ENCODE measurements at places on chromosomes 16 and 17.

DNA sequence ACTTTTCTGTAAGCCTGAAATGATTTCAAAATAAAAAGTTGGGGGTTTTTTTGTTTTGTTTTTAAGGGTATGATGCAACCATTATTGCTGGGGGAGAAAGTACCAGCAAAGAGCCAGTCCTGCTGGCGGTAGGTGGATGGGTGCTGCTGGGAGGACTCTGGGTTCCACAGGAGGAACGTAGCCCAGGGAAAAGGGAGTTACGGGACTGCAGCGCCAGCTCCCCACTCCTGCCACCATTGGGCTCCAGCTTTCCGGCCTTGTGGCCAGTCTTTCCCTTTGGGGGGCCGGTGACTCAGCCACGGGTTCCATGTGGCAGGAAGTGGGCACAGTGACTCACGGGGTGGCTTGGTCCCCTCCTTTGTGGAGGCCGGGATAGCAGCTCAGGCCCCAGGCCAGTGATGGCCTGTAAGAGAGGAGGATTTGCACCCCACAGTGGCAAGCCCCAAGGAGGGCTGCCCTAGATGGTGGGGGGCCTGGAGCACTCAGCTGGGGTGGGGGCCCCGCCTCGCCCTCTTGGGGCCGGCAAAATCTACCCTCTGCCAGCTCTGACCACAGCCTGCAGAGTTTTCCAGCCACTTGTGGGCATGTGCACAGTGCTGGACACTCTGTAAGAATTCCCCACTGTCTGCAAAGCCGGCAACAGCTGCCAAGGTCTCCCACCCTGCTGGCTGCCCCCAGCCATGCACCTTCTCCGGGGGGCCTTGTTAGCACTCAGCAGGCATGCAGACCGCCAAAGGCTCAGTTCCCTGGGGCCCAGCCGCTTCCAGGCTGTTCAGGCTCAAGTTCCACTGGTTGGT lies 30.4 kb downstream of the SOCS3 start:
- DNase-seq: peak; percentile 33

DNA sequence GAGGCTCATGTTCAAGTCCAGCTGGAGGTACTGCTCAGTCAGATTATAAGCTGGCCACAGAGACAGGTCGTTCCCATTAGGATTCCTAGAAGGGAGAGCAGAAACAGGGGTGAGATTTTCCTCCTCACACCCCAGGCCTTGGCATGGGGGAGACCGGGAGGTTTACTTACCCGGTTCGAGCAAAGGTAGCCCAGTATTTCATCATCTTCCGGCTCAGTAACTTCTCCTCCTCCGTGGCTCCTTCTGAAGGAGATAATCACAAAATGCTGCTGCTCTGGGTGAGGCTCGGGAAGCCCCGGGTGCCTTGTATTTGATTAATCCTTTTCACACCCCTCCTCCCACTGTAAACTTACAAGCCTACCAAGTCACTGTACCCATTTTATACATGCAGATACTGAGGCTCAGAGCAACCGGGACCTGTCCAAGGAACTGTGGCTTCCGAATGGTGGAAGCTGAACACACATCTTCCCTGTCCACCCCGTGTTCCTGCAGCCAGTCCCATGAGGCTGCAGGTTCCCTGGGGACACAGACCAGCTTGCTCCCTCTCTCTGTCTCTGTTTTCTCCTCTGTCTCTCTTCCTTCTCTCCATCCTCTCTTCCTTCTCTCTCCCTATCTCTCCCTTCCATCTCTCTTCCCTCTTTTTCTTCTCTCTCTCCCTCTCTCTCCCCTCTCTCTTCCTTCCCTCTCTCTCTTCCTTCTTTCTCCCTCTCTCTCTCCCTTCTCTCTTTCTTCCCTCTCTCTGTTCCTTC lies 13.9 kb upstream of the CES1 start:
- no peak for DNase-seq

DNA sequence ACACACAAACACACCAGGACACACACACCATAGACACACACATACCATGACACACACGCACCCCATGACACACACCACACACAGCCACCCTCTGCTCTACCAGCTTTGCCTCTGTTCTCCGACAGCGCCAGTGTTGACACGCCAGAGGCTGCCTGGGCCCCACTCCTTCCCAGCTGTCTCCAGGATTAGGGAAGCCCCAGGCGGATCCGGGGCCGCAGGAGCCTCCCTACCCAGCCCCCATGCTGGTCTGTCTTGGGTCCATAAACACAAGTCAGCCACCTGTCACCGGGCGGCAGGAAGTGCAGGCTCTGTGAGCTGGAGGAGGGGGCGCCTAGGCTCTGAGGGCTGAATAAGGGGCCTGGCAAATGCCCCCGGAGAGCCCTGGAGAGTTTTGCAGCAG lies 10.5 kb downstream of the TBC1D16 start:
- no peak for DNase-seq

- DNase-seq: no peak
Observed at GRCh38 chr17:39722965-39723848, 7.1 kb downstream of the MIEN1 start.

DNA sequence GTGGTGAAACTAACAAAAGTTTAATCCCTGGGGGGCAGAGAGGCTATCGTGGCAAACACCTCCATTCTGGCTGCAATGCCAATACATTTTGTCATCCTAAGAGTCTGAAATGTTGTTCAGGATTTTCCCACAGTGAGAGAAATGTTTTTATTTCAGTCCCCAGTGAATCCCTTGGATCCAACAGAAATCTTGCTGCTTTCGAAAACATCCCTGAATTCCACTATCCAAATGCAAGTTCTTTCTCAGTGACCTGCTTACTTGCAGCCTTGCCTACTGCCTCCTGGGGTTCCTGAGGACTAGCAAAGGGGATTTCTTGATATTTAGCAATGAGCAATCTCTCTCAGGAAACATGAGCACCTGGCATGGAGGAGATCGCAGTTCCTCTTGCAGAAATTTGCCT lies 202.1 kb upstream of the IRX3 start:
- no peak for DNase-seq

DNA sequence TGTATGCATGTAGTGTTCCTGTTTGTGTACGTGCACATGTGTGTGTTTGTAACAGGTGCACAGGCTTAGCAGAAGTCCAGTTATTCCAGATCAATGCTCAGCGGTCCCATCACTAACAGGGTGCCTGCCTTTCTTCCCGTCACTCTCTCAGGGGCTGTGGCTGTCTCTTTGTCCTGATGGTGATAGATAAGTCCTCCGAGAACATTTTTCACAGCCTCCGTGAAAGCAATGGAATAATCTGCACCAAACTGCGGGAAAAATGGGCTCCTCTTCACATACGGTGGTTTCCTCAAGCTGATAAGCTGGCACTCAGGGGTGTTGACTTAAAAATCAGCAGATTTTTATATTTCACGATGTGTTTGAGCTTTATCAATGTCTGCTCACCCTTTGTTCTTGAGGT lies 342.3 kb downstream of the TMEM114 start:
- no peak for DNase-seq

- DNase-seq: no peak
Observed at GRCh38 chr17:50359005-50359699, 13.2 kb downstream of the XYLT2 start.

DNA sequence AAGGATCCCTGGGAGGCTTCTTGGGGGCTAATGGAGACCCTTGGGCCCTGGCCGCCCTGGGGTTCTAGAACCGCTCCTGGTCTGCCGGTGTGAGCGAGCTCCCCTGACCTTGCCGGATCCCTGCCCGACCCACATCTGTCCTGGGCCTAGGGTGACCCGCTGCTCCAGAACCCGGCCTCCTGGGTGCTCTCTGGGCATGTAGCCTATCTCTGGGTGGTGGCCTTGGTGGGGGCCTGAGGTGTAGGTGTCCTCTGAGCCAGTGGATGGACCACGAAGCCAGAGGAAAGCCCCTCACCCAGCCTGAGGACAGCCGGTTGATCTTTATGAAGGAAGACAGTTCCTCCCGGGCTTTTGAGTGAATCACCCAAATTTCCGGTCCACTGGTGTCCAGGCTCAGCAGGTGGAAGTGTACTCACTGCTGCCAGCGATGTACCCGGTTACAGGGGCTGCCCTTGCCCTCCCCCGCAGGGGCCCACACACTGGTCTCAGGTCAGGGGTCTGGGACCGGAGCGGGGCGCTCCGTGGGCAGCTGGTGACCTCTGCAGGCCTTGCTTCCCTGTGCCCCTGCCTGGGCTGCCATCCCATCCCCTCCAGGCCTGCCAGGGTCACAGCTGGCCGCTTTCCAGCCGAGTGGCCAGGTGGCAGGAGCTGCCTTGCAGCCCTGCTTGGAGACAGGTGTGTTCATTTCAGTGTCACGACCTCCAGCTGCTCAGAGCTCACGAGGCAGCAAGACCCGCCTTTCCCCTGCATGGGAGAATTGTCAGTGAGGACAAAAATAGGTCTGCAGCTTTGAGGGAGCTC lies 10.5 kb upstream of the GSE1 start:
- DNase-seq: no peak

All from CD4-positive, alpha-beta T cell treated with Interleukin-15 for 4 hours (primary cell).